RPMI8226 (cell line): ENCODE measurements at places on chromosomes 1 and 21.

- no peak for DNase-seq
These were observed 74.3 kb downstream of the DHRS3 start for GRCh38 chr1:12543740-12544154.

DNA sequence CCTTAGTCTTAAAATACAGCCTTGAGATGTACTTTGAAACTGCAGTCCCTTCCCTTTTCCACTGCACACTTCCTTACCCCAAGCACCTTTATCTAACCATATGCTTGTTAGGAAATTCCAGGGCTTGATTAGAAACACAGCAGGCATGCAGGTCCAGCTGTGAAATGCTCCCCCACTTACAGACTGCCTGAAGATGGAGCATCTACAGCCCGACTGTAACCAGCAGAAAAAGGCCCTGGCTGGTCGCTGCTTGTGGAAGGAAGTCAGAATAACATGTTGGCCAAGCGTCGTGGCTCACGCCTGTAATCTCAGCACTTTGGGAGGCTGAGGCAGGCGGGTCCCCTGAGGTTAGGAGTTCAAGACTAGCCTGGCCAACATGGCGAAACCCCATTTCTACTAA is 37.2 kb downstream of the VN1R5 start:
- no peak for DNase-seq

DNA sequence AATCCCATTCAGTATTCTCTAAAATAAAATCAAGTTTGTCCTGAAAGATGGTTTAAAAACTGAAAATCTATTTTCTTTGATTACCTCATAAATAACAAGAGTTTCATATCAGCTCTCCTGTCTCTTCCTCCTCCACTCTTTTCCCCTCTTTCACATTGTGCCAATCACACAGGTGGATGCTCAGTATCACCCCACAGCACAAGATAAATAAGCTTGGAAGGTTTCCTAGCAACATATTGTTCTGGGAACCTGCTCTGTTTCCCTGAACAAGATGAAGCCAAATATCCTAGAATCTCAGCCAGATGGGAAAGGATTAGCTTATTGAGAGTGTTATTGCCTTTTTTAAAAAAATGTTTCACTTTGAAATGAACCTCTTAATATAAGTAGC is 45.7 kb upstream of the CACYBP start:
- peak; percentile 45 for DNase-seq

DNA sequence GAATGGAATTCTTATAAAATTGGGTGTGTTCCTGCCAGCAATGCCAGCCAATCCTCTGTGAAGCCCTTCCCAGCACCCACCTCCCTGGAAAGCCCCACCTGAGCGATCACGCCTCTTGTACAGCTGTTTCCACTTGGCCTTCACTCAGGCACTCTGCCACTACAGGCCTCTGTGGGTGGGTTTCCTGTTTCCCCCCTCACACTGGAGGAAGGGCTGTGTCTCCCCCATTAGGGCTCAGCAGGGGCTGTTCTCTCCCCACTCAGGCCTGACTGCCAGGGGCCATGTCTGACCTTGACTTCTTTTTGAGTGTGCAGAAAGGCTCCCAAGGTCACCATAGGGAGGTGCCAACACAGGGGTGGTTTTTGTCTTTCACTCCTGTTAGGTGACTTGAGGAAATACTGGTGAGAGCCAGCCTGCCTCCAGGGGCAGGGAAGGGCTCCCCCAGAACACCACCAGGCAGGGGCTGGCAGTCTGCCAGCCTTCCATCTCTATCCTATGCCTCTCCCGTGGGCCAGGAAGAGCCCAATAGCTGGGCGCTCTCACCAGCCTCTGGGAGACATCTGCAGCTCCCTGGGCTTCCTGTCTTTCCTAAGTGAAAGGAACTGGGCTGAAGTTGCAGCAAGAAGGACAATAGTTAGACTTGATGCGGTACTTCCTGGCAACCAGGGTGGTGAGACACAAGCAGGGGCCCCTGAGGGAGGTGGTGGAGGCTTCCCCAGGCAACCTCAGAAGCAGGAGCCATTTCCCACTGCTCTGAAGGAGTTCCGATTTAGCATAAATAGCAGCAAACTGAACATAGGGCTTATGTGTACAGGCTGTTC is 49.1 kb downstream of the ELK4 start:
- no peak for DNase-seq

DNA sequence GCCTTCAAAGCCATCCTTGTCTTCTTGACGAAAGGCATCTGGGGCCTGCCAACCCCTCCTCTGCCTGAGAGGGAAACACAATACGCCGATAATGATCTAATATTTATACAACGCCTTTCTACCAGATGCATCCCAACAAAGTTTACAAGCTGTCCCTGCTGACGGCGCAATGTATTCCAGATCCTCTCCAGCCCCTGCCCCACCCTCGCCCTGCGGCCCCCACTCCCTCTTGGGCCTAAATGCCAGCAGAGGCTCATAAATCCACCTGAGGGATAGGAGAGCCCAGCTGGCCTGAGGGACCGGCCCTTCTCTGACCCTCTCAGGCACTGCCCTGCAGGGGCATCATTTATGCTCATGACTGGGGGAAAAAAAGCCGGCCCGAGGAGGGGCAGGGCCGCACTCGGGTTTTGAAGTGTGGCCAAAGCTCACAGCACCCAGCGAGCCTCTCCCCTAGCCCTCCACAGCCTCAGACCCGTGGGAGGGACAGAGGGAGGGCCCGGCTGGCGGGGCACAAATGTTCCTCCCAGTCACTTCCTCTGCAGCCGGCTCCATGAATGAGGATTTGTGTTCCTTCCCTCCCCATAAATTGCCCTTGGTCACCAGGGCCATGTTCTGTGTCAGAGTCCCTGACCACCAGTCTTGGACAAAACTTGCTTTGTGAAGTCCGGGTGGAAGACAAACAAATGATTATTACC is 140.3 kb downstream of the FOXD2 start:
- DNase-seq = no peak

DNA sequence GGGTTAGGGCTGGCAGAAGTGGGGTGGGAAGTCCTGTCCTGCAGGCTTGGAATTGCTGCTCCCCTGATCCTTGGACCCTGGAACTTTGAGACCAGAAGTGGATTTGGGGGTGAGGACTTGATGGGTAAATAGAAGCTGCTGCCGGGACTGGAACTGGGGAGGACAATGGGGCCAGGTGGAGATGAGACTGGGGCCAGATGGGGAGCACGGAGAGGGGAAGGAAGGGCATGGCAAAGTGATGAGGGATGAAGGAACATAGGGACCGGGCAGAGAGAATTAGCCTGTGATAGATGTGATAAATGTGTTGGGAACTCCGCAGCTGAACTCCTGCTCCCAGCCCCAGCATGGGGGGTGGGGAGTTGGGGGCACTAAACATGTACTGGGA is 637 bp downstream of the NHLH1 start:
- DNase-seq = no peak

DNA sequence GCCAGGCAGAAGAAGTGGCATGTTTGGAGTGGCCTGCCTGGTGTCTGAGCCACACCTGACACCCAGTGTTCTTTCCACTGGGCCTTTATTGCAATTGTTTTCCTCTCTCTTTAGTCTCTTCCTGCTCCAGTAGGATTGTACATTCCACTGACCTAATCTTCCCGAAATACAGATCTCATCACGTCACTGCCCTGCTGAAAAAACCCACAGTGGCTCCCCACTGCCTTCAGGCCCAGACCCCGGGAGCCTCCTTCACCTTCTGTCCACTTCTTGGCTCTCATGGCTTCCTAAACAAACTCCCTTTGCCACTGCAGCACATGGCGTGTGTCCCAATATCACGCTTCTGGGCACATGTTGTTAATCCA is 25.3 kb upstream of the ATP5PO start:
- DNase-seq = no peak

DNA sequence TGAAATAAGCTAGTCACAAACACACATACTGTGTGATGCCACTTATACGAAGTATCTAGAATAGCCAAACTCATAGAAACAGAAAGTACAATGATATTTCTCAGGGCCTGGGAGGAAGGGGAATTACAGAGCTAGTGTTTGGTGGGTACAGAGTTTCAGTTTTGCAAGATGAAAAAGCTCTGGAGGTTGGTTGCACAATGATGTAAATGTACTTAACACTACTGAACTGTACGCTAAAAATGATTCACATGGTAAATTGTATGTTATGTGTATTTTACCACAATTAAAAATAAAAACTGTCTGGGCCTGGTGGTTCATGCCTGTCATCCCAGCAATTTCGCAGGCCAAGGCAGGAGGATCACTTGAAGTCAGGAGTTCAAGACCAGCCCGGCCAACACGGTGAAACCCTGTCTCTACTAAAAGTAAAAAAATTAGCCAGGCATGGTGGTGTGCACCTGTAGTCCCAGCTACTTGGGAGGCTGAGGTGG is 15.3 kb upstream of the FHAD1 start:
- no peak for DNase-seq

DNA sequence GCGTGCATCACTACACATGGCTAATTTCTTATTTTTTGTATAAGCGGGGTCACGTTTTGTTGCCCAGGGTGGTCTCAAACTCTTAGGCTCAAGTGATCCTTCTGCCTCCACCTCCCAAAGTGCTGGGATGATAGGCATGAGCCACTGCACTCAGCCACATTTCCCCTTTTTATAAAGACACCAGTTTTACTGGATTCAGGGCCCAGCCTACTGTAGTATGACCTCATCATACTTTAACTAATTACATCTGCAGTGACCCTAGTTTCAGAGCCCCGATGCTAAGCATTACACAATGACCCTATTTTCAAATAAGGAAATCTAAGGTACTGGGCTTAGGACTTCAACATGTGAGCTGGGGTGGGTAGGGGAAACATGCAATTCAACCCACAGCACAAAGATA is 31.8 kb upstream of the ENAH start:
- DNase-seq = no peak

GRCh38 chr1:117985239-117985638 is 55.7 kb downstream of the WDR3 start:
- DNase-seq = no peak

DNA sequence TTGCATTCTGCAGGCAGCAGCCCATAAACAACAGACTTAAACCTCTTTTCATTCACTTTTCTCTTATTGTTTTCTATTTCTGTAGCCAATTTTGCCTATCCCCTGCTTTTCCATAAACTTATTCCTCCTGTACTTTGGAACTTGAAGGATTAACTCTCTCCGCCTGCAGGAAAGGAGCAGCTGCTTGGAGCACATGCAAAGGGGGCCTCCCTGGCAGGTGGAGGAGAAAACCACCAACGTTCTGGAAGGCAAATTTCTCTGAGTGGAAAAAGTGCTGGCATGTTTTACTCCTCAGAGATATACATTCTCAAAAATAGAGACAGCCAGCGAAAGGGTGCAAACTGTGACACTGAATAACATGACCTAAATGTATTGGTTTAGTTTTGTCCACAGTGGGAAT is 33.6 kb downstream of the RGS21 start:
- no peak for DNase-seq

DNA sequence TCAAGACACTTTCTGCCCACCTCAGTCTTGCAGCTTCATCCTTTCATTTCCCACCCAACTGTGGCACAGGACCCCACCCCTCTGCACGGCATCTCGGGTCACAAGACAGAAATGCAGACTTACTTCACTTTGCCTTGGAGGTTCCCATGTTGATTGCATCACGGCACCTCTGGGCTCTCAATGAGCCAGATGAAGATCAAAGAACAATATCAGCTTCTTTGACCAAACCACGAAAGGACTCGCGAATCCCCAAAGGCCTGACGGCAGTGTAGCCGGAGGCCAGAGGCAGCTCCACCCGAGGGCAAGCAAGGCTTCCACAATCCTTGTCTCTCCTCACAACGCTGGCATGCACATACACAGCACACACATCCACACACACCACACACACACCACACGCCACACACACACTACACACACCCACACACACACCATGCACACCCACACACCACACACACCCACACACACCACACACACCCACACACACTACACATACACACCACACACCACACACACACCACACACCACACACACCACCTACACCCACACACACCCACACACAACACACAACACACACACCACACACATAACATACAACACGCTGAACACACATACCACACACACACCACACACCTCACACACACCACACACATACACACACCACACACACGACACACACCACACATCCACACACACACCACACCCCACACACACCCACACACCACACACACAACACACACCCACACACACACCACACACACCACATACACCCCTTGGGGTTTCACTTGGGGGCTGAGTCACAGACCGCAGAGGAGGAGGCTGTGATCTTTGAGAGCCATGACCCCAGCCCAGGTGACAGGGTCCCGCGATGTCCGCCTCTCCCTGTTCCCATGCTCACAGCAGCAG is 35.8 kb downstream of the UBASH3A start:
- DNase-seq = no peak

- no peak for DNase-seq
These were observed 18.8 kb downstream of the PGBD5 start for GRCh38 chr1:230407351-230407750.

DNA sequence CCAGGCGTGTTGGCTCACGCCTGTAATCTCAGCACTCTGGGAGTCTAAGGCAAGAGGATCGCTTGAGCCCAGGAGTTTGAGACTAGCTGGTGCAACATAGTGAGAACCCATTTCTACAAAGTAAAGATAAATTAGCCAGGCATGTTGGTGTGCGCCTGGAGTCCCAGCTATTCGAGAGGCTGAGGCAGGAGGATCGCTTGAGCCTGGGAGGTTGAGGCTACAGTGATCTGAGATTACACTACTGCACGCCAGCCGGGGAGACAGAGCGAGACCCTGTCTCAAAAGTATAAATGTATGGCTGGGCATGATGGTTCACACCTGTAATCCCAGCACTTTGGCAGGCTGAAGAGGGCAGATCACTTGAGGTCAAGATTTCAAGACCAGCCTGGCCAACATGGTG is 51.5 kb upstream of the LBR start:
- no peak for DNase-seq

DNA sequence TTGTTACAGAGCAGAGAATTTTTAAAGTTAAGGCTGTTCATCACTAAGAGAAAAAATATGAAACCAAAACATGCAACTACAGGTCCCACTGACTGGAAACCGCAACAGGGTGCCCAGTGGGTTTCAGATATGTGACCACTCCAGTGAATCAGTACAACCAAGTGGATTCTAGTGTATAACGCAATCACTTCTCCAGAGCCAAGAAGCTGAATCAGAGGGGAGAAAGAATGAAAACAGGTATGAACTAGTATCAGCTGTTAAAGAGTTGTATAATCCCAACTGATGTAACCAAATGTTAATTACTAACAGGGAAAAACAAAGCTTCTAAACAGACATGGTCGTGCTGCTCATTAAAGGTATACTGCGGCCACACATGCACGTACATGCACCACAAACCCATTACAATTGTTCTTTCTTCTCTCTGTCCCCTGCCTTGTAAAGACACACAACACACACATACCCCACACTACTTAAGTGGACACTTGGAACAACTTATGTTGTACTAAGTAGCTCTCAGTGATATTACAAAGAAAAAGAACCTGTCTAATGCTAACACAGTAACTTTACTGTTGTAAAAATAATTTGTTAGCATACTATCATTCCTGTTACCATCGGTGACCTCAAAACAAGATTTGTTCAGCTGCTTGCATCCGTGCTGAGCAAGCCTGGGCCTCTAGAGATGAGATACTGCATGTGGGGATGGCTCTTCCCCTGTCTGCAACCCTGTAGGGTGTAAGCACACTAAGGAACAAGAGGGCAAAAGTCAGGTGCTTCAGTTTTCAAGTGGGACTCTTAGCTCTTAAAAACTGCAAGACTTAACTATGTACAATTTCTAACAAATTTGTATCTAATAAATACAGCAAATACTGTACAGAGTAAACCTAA is 74.2 kb downstream of the PTPN14 start:
- no peak for DNase-seq

- DNase-seq = no peak
These were observed 235.4 kb downstream of the TPR start for GRCh38 chr1:186139701-186140100.

- DNase-seq = no peak
These were observed 4.2 kb downstream of the GCLM start for GRCh38 chr1:93905051-93905450.

- no peak for DNase-seq
These were observed 56.7 kb upstream of the GUCA2B start for GRCh38 chr1:42096554-42096953.
